ENCODE measurements at places on chromosomes 2 and 18.

GRCh38 chr2:74502720-74503505 is 3.5 kb upstream of the LBX2 start:
- DNase-seq: no peak

- DNase-seq: no peak
These were observed 47.9 kb upstream of the FANCL start for GRCh38 chr2:58289029-58289428.

DNA sequence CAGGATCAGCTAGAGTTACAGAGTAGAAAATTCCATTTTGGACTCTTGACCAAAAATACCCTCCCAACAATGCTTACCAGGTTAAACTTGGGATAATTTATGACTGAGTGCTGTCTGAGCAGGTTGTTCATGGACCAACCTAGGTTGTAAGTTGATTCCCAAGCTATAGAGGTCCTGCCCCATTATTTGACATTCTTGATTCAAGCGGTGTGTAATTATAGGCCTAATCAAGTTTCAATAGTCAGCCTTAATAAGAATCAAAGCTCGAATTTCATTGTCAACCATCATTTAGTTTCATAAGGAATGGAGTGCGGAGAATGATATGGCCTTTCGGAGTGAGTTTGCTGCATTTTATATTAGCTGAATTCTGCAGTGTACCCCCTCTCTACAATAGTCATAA is 152.8 kb upstream of the FIGN start:
- DNase-seq: no peak

- DNase-seq: no peak
These were observed 9.1 kb downstream of the ALPI start for GRCh38 chr2:232465061-232465460.

DNA sequence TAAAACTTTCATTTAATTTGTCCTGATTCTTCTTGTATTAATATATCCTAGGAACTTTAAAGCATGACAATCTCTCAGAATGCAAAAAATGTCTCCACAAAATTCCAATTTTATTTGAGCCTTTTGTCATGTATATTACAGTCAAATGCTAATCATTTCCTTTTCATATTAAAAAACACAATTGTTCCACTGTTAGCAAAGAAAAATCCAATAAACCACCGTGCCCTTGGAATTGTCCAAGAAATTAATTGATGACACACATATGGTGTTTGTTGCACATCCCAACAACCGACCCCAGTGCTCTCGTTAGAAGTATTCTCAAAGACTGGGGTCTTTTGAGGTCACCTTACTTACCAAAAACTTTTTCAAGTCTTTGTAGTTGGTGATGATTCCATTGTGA is 28.1 kb downstream of the GFPT1 start:
- no peak for DNase-seq

DNA sequence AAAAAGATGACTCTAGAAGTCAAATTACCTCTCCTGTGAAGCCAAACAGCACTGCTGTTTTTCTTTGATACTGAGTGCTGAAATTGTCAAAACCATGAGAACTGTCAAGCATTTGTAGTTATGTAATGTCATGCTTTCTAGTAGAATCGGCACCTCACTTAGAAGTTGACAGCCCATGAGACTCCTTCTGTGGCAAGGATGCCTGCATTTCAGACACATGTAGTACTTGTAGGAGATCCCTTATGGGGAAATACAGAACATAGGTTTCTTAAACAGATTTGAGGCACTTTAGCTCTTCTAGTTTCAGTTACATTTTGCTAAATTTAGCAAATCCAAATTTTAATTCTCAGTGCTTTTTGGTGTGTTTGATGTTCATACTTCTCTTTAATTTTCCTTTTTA is 15.7 kb downstream of the ZNF407 start:
- no peak for DNase-seq

All from NCI-H2107 (cell line).